ENCODE measurements at places on chromosomes 5 and 9.

DNA sequence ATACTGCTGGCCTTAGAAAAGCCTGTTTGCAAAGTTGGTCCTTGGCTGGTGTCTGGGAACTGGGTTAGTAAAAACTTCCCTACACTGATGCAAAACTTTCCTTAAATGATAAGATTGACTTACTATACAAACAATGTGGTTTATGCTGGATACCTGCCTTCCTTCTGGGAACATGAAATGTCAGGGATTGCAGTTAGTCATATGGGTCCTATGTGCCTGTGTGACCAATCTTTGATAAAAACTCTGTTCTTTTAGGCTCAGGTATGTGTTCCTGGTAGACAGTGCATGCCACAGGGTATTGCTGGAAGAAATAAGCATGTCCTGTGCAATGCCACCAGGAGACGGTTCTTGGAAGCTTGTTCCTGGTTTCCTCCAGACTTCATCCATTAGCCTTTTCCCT, 173.3 kb downstream of the RMI1 start:
- DNase-seq, result no peak

DNA sequence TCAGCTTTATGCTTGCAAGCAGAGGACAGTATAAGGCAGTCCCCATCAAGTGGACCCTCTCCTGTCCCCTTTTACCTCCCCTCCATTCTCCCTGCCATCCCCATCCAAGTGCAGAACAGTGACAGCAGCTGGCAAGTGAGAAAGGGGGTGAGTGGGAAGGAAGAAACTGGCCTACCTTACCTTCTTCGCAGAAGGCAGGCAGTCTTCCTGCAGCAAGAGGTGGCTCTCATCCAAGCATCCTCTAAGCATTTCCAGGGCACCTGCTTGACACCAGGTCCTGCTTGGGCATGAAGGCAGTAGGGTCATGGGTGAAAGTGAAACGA, 77.3 kb upstream of the SH3PXD2B start:
- DNase-seq, result no peak

DNA sequence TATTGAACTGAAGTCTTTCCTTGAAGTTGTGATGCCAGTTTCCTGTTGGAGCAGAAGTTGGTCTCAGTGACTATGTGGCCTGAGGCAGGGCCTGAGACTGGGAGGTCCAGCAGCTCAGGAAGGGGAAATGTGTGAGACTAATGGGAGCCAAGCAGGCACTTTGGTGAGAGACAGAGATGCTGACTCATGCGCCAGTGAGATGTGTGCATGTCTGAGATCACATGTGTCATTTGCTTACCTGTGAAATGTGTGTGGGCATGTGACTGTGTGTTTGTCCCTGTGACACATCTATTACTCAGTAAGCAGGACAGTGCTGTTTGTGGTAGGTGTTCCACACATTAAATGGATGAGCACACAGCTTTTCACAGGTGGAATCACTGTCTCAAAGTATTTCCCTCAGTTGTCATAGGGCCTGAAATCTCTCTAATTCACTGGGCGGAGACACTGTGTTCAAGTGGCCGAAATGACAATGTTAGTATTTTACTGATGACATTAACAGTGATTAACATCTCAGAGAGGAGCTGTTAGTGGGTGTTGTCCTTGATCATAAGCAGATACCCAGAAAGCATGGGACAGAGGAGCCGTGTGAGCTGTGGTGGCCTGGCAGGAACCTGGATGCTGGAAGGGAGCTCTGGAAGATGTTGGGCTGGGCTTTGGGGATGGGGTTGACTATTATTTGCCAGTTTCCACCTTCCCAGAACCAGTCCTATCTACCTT, 7.4 kb downstream of the NPR2 start:
- DNase-seq, result no peak

DNA sequence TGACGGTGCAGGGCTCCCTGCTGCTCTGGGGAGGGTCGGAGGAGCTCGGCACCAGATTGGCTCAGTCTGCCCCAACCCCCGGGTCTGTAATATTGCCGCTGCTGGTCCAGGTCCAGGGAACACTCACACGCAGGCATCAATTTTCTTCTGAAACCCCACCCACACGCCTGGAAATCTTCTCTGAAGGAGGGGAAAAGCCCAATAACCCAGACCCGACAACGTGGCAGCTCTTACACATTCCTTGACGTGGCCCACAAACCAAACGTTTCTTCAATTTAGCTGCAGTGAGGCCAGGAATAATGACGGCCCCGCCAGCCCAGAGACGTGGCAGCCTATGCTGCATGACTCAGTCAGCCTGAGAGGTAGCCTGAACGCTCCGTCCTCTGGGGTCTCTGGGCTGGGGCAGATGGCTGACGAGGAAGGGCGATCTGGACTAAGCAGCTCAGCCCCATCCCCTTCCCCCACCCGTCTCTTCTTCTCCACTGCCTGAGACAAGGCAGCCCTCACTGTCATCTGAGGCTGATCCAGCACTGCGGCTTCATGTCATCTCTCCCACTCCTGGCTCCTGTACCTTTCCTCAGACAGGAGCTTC, 9.9 kb upstream of the SPARC start:
- DNase-seq, result no peak

DNA sequence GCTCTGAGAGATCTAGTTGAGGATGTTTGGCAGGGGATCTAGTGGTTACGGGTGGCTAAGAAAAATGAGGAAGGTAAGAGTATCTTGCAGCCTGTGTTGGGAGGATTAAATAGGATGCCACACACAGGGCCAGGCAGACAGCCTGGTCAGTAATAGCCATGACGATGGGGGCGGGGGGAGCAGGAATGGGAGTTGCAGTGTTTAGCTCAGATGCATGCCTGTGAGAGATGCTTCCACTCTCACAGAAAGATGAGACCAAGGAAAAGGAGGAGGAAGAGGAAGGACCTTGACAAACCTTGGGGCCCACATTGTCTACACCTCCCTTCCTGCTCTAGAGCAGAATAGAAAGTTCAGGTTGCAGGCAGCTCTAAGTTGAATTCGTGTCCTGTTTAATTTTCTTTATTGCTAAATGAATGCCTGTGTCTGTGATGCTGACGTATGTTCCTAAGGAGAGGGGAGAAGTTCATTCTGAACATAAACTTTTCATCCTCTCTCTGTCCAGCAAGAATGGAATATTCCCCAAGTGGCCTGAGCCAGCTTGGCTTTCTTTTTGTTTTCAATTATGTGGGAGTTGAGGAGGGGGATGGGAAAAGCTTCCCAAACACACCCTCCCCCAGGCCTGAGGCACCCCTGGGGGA, 28.7 kb downstream of the TGFBI start:
- DNase-seq, result no peak

- no peak for DNase-seq
These were observed 689 bp downstream of the AK3 start for GRCh38 chr9:4740388-4740637.

- DNase-seq, result no peak
These were observed 303.1 kb upstream of the PTGER4 start for GRCh38 chr5:40376566-40376965.

- DNase-seq, result no peak
These were observed 206.7 kb downstream of the FAM114A2 start for GRCh38 chr5:153831973-153832372.

All from stimulated activated naive CD8-positive, alpha-beta T cell treated with anti-CD3 and anti-CD28 coated beads, Interleukin-15, amount 100 ng/mL, for 72 hours (primary cell).